ENCODE measurements at places on chromosomes 2 and 18.

DNA sequence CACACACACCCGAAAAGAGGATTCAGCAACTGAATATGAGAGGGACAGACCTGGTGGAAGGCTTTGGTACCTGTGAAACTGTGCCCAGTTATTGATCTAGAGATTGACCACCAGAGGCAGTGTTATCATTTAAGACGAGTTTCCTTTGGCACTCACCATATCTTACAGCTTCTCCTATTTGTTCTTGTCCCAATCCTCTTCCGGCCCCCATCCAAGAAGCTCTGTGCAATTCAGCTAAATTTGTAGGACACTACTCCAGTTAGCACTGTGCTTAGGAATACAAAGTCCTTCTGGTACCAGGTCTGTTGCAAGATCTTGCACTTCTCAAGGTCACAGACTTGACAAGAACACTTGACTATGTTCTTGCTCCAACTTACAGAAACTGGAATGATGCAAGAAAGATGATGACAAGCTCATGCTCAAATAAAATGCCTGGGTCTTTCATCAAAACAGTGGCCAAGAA, 177.7 kb downstream of the TMEM247 start:
- DNase-seq, result peak; percentile 30

DNA sequence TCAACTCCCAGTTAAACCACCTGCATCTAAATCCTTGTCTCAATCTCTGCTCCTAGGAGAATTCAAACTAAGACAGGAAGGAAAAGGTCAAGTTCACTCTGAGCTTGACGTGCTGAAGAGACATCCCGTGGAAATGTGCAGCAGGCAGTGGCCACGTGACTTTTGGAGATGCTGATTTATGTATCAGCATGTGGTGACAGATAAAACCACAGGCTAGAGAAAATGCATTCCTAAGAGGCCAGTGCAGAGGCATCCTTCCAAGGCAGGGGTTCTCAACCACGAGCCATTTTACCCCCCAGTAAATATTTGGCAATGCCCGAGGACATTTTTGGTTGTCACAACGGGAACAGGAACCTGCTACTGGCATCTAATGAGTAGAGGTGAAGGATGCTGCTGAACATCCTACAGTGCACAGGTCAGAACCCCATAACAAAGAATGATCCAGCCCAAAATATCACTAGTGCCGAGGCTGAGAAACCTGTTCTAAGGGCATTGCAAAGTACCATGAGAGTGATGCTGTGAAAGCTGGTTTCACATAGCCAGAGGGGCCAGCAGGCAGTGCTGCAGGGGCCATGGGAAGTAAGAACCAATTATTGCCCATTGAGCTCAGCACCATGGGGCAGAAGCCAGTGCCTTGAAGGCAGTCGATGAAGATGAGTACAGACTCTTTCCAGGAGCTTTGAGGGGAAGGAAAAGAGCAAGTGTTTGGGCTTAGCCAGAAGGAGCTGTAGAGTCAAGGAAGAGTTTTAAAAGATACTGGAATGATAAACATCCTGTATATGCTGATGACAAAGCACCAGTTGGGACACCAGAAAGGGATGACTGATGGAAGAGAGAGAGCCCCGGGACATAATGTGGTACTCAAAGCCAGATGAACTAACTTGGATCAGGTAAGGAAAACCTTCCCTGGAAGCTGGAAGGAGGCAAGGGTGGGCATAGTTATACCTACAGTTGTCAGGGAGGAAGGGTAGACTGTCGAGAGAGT, 174.6 kb downstream of the HAUS1 start:
- DNase-seq, result peak; percentile 16

- DNase-seq, result no peak
Measured at GRCh38 chr2:230471074-230471473, 55.1 kb downstream of the SP100 start.

GRCh38 chr2:231457101-231457500, 7.2 kb downstream of the NCL start:
- DNase-seq, result no peak

- no peak for DNase-seq
Measured at GRCh38 chr18:48835119-48835518, 115.6 kb downstream of the SMAD7 start.

DNA sequence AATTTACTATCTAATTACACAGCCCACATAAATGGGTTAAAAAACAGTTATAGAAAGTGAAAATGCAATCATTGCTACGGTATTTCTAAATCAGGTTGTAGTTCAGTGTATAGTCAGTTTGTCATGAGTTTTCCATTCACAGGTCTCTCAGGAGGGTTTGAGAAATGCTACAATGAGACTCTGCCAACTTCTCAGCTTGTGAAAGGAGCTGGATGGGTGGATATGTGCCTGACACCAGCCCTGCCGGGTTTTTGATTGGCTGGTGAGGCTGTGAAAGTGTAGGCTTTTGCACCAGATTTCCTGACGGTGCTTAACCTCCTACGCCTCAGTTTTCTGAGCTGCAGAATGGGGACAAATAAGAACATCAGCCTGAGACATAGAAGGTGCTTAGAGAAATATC, 102.6 kb upstream of the SMIM21 start:
- DNase-seq, result no peak

- no peak for DNase-seq
Measured at GRCh38 chr2:86453836-86454235, 12.7 kb downstream of the KDM3A start.

GRCh38 chr2:236545814-236546480, 23.7 kb upstream of the ACKR3 start:
- no peak for DNase-seq

- no peak for DNase-seq
Measured at GRCh38 chr18:3332376-3332775, 70.4 kb downstream of the MYL12B start.

DNA sequence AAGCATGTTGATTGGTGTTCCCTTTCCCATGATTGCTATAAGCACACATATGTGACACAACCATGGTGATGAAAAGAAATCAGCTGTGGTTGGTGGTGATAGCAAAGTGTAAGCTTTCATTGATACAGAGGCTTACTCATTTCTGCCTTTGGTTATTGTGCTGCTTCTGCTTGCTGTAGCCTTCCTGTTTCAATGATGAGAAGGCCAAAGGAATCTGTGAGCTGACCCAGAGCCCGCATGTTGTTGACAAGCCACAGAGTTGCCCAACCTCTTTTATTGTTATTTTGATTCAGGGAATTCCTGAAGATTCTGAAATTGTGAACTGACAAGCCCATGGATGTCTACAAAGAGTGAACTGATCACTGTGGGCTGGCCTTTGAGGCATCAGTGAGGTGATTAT, 164.4 kb downstream of the TMEFF2 start:
- no peak for DNase-seq

DNA sequence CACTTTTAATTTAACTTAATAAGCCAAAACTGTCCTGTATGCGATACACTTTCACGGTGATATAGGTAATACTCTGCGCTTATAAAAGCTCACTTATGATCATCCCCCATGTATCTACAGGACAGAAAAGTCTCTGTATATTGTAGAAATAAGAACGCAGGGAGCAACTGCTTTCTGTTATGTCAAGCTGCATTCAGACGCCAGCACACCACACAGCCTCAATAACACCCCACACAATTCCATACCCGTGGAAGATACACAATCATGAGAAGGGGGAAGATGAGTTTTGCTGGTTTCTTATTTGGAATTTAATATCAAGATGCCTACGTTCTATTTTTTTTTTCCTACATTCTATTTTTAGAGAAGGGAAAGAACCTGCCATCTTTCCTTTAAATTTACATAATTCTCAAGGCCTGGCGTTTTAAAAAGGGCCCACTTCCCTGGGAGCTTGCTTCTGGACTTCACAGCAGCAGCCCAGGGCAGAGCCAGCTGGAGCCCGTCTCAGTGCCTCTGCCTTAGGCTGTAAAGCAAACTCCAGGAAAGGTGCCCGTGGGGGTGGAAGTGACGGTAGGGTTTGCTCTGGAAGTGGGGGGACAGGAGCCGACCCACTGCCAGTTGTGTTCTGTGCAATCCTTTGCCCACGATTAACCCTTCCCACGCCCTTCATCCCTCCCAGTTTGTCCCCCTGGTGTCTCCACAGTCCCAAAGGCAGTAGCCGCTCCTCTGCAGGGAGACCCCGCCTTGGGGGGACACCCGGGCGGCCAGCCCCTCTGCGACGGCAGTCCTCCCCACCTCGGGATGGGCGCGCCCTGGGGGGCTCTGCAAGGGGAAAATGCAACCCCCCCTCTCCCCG, 5.3 kb downstream of the PTGR3 start:
- DNase-seq, result no peak

DNA sequence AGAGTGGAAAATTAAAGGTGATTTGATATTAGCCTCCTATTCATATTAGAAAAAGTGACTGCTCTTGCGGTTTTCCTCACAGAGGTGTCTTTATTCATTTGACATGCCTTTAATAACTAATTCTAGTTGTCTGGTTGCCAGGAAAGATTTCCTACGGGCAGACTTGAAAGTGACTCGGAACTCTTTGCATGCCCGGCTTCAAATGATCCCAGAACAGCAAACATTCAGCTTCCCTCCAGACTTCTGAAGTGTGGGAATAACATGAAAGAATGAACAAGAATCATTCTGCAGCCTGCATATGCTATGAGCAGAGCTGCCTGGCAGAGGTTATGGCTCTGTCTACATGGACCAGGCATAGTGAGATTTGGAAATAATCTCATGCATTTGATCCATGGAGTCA, 89.6 kb upstream of the PKDCC start:
- no peak for DNase-seq

GRCh38 chr2:168895771-168896170, 5.3 kb upstream of the G6PC2 start:
- no peak for DNase-seq

DNA sequence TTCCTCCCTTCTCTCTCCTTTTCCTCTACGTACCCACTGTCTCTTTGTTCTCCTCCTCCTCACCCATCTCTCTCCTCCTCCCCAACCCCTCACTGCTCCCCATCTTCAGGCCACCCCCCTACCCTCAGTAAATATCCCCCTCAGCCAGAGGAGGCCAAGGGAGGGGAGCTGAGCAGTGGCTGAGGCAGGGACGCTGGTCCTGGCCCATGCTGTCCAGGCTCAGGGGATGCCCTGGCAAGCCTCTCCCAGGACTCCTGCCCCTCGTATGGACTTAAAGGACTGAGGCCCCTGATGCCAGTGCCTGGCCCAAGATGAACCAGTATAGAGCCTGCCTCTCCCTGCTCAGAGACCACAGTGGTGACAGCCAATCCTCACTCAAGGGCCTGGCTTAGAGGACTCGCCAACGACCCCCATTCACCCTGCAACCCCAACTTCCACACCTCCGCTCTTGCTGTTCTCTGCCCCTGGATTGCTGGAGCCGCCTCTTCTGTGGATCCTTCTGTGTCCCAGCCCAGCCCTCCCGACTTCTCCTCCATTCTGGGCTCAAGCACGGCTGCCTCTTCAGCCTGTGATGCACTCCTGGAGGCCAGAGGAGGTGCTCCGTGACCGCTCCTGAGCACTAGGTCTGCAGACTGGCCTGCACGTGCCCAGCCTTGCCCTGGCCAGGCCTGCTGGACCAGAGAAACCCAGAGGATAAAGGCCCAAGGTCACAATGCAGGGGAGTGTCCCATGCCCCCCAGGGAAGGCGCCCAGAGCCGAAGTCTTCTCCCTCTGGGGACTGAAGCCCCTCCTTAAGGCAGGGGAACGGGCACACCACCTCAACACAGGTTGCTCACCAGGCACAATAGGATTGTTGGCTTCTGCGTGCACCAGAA, 9.5 kb upstream of the DUSP2 start:
- DNase-seq, result no peak

GRCh38 chr2:217449444-217449843, 553.4 kb downstream of the TNS1 start:
- DNase-seq, result no peak

GRCh38 chr2:95313296-95314131, 16.4 kb downstream of the KCNIP3 start:
- DNase-seq, result no peak

GRCh38 chr2:71534826-71535225, 81.5 kb downstream of the DYSF start:
- no peak for DNase-seq

DNA sequence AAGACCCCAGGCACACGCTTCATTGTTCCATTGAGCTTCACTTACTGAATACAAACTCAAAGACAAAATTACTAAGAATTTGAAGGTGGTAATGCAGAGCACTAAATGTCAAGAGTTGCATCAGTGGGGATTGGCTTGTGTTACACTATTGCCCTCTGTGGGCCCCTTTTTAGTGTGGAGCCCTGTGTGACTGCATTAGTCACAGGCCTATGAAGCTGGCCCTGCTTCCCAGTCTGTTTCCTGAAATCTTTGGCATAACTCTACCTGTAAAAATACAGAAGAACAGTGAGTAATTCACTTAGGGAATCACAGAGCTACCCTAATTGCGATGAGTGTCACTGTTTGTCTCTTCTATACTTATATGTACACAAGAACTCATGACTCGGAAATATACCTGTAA, 40.0 kb upstream of the STPG4 start:
- DNase-seq, result no peak

- peak; percentile 29 for DNase-seq
Measured at GRCh38 chr2:205712508-205712907, 30.2 kb downstream of the NRP2 start.

DNA sequence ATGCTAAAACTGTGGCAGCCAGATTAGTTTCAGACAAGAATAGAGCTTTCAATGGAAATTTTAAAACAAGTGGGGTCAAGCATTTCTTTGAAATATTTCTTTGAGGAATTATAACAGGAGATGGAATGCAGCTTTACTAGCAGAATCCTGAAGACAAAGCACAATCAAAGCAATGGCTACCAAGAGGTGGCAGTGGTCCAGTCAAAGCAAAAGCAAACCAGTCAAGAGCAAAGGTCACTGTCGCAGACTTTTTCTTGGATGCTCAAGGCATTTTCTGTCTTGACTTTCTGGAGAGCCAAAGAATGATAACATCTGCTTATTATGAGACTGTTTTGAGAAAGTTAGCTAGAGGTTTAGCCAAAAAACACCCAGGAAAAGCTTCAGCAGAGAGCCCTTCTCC, 351.2 kb upstream of the DLGAP1 start:
- DNase-seq, result no peak

GRCh38 chr2:61910603-61911002, 5.1 kb downstream of the COMMD1 start:
- no peak for DNase-seq

Data from H54 (cell line).